Stimulated activated CD8-positive, alpha-beta memory T cell treated with anti-CD3 and anti-CD28 coated beads, Interleukin-7, amount 100 ng/mL, for 1 hour (primary cell): ENCODE measurements at places on chromosomes 16 and 17.

GRCh38 chr16:84498223-84498610 is 6.2 kb downstream of the MEAK7 start:
- DNase-seq = no peak

GRCh38 chr16:67034487-67034886 is 5.5 kb downstream of the CBFB start:
- DNase-seq = no peak

GRCh38 chr17:37604556-37604955 is 4.7 kb downstream of the SYNRG start:
- no peak for DNase-seq

DNA sequence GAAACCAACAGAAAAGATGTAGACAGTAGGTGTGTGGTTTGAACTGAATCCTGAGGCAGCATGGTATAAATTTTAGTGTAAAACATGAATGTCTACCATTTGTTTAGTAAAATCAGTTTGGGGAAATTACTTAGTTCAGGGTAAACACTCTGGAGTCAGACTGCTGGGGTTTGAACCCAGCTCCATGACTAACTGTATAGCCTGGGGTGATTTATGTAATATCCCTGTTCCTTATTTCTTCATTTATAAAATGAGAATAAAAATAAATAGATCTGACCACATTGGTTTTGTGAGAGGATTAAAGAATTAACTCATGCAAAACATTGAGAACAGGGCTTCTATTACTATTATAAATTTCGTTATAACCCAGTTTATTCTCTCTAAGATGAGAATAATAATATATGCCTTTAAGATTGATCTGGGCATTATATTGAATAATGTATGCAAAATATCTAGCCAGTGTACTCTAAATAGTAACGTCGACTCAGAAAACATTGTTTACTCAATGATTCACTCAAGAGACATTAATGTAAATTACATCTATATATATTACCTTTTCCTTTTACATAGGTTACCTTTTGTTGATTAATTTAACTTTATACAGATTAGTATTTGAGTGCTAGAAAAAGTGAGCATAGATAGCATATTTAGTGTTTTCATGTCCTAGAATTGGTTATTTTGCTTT is 120.6 kb upstream of the KCNJ16 start:
- no peak for DNase-seq
